ENCODE measurements at places on chromosomes 4 and X.

GRCh38 chrX:31423609-31424189 is 351.9 kb upstream of the FTHL17 start:
- no peak for DNase-seq

DNA sequence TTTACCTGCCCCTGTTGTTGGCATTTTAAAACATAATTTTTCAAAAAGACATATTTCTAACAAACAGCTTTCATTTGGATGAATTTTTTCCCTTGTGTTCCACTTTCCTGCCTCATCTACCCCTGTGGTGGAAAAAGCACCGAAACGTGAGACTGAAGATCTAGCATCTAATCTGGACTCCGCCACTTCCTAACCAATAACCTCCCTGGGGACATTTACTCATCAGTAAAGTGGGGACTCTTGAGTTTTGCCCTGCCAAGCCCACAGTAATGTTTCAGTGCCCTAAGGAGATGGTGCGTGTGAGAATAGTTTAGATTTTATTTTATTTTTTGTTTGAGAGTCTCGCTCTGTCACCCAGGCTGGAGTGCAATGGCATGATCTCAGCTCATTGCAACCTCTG is 56.7 kb downstream of the ADGRG2 start:
- DNase-seq: no peak

DNA sequence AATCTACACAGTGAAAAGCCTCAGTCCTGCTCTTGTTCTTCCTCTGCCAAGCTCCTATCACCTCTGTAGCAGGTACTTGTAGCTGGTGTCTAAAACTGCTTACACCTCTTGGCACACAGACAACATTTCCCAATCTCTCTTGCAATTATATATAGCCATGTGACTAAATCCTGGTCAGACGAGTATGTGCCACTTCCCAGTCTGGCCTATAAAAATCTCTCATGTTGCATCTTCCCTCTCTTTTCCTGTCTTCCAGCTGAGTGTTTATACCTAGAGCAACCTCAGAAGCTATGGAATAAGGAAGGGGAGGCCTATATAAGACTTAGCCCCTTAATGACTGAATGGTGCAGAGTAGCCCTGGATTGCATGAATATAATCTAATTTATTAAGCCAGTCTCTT is 105.8 kb downstream of the RNF150 start:
- no peak for DNase-seq

DNA sequence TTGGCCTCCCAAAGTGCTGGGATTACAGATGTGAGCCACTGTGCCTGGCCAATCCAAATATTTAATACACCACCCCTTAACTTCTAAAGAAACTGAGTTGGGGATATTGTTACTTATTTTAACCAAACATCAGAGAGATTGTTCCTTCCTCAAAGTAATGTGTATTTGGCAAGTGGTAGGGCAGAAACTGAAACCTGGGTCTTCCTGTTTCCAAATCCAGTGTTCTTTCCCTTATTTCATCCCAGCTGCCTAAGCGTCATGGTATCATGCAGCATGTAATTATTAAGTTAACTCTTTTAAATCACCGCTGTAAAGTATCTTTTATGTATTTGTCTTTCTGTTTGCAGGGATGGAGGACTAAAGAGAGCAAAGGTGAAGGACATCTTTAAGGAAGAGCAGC is 68.4 kb downstream of the GPAT3 start:
- DNase-seq: no peak
